ENCODE measurements at places on chromosomes 6 and 20. TPM values are rescaled to one million over a fixed set of nuclear protein-coding genes. Genes with fewer than 3 reads are reported as not detected.

GRCh38 chr6:7786214-7786661, 60.3 kb downstream of the BMP6 start:
- no peak for DNase-seq

GRCh38 chr20:15364781-15365180, 1027.4 kb upstream of the FLRT3 start:
- DNase-seq, result no peak

GRCh38 chr6:20463396-20463795, 61.7 kb downstream of the E2F3 start:
- no peak for DNase-seq

GRCh38 chr6:46419576-46420002, 71.7 kb downstream of the RCAN2 start:
- DNase-seq, result peak; percentile 23

DNA sequence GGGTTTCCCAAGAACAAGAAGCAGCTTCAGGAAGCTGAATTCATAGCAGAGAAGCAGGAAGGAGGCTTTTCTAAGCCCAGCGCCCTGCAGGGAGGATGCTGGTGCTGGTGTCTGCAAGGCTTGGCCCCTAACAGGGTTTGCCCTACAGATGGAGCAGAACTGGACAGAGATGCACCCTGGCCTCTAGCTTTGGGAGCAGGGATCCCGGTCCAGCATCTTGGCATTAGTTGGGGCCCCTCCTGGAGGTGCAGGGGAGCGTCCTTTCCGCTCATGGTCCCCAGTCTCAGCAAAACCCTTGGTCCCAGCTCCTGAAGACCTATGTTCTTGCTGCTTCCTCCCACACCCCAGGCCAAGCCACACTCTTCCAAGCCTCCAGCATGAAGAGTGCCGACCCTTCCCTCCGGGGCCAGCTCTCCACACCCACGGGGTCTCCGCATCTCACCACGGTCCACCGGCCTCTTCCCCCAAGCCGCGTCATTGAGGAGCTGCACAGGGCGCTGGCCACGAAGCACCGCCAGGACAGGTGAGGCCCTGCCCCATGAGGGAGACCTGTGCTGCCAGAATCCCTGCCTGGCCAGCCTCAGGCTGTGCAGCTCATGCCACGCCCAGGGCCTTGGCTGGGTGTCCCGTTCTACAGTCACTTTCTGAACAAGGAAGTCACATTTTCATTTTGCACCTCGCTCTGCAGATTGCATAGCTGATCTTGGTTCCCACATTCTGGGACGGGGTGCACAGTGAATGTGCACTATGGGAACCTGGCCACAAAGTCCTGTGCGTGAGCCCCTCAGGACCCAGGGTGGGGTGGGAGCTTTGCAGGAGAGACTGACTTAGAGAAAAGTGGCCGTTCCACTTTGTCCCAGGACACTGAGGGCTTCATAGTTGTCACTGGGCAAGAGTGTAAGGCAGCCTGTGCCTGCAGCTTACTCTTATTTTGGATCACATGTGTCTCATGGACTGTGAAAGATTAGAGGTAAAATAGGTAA, 160.2 kb downstream of the SYCP2 start:
- DNase-seq, result no peak

GRCh38 chr20:12961725-12962124, 47.0 kb upstream of the SPTLC3 start:
- DNase-seq, result no peak

Gene WASF1
- 26.3 TPM for total RNA-seq

Gene PNPLA1
- total RNA-seq, result not detected
